ENCODE measurements at places on chromosomes 1 and 21. TPM values are rescaled to one million over a fixed set of nuclear protein-coding genes. Genes with fewer than 3 reads are reported as not detected.

The KPRP gene
- total RNA-seq = not detected

The CDC20 gene
- 2.1 TPM for total RNA-seq

The C8B gene
- total RNA-seq = not detected

DNA sequence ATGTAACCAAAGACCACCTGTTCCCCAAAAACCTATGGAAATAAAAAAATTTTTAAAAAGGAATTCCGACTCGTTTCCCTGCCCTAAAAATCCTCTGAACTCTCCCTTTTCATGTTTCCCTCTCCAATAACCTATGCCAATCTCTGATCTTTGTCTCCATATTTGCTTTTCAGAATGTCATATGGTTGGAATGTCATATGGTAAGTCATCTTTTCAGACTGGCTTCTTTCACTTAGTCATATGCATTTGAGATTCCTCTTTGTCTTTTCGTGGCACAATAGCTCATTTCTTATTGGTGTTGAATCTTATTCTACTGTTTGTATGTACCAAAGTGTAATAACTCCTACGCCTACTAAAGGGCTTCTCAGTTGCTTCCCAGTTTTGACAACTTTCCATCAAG, 117.5 kb downstream of the BACH1 start:
- H3K4me3 ChIP-seq = no peak overlapping the region
- no peaks in the 10 kb centered on the region for H3K27me3 ChIP-seq
- H3K4me1 ChIP-seq = no peaks in the 10 kb centered on the region
- no peak overlapping the region for H3K27ac ChIP-seq

DNA sequence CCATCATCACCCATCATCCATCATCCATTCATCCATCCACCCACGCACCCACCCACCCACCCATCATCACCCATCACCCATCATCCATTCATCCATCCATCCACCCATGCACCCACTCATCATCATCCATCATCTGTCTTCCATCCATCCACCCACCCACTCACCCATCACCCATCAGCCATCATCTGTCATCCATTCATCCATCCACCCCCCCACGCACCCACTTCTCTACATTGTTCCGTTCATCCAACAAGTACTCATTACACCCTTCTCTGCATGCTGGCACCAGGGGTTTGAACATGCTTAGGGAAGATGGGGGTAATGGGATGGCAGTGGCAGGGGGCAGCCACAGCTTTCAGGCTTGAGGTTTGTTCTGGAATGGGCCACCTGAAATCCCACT, 82.1 kb downstream of the ADARB1 start:
- H3K4me1 ChIP-seq = no peaks in the 10 kb centered on the region
- no peaks in the 10 kb centered on the region for H3K36me3 ChIP-seq
- no peak overlapping the region for H3K27ac ChIP-seq
- no peak for DNase-seq
- H3K27me3 ChIP-seq = no peaks in the 10 kb centered on the region

Measured in adrenal gland (tissue), 19 donors.